HepG2 (cell line): ENCODE measurements at places on chromosomes 5 and 9. TPM values are rescaled to one million over a fixed set of nuclear protein-coding genes. Genes with fewer than 3 reads are reported as not detected.

LCN15 gene
- polyA plus RNA-seq, result 32.9 and 53.7 TPM in 2 replicates

DNA sequence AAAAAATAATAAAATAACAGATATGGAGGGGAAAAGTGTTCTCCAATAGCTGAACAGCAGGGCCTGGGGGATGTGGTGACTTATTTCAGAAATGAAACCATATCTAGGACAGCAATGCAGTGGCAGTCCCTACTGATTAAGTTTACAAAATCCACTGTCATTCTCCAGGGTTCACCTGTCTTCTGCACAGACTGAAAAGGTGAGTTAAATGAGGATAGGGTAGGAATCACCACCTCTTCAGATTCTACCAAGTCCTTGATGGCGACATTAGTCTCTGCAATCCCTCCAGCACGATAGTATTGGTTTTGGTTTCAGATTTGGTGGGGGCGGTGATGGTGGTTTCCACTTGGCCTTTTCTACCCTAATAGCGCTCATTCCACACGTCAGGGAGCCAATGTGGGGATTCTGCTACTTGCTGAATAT lies 32.3 kb upstream of the NPM1 start:
- H3K27ac ChIP-seq, result no peak overlapping the region
- no peaks in the 10 kb centered on the region for H3K4me1 ChIP-seq
- no peaks in the 10 kb centered on the region; the same call in 2 of the 3 replicates for H3K27me3 ChIP-seq
- H3K4me3 ChIP-seq, result no peak overlapping the region
- DNase-seq, result no peak

DNA sequence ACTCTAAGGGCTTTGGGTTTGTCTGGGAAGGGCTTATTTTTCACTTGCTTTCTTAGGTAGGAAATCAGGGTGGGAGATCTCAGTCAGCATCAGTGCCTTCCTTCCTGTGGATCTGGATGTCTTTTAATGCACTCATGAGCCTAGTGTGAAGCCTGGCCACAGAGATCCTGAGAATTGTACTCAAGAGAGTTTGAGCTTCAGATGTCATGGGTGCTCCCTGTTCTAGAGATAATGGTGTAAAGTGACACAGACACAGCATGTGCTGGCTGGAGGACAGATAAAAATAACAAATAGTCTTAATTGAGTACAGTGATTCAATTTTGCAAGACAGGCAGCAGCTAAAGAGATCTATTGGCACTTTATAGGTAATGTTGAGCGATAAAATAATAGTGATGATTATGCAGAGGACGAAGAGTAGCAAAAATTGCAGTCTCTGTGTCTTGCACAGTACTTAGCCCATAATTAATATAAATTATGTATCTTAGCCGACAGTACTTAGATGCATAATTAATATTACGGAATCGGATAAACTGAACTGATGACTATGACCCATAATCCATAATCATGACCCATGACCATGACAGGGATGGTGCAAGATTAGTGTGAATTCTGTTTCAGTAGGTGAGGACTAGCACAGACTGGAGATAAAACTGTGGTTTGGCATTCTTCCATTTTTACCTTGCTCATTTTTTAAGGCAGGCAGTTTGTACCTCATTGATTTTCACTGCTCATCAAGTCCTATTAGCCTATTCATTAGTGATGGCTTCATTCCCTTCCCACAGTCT lies 408.7 kb upstream of the PIK3R1 start:
- H3K36me3 ChIP-seq, result no peaks in the 10 kb centered on the region
- H3K27ac ChIP-seq, result no peak overlapping the region
- DNase-seq, result no peak
- H3K4me3 ChIP-seq, result no peak overlapping the region

DNA sequence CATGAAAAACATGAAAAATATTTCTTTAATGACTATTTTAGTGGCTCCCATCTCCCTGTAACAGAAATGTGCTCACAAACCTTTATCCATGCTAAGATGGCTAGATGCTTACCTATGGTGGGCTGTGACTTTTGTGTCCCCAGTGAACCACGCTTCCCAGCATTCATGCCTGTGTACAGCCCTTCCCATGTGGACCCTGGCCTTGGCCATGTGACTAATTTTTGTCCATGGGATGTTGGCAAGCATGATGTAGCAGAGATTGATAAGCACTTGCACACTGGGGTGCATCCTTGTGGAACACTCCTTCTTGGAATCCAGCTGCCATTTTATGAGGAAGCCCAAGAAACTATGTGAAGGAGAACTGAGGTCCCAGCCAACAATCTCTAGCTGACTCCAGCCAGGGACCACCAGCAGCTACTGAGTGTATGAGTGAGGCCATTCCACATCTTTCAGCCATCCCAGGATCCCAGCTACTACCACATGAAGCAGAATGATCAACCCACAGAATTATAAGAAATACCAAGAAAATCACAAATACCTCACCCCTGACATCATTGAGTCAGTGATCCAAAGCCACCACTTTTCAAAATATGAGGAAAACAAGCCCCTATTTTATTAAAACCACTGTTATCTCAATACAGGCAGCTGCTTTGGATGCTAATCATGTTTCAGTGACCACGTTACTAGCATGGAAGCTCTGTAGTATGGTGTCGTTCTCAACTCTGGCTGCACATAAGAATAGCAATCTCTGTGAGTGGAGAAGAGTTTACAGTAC lies 16.1 kb upstream of the RAI14 start:
- no peak overlapping the region for H3K4me3 ChIP-seq
- H3K27me3 ChIP-seq, result no peaks in the 10 kb centered on the region
- no peaks in the 10 kb centered on the region for H3K4me1 ChIP-seq
- no peaks in the 10 kb centered on the region for H3K36me3 ChIP-seq
- DNase-seq, result no peak

DNA sequence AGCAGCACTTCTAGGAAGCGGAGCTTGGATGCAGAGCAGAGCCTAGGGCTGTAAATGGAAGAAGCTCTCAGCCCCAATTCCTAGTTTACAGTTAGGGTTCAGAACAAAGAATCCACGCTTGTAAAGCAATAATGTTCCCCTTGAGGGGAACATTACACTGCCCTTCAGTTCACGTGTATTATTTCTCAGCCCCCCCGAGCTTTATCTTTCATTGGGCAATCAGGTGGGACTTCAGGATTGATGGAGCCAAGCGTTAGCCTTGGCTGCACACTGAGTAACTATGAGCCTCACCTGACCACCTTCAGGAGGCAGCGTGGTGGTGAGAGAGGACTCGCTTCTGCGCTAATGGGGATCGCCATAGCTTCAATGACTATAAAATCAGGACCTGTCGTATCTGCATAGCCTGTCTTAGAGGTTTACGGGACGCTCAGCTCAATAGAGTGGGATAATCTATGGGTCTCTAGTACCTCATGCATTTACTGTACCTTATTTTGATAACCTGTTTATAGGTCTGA lies 157.0 kb upstream of the RASEF start:
- no peak for DNase-seq
- no peaks in the 10 kb centered on the region for H3K36me3 ChIP-seq
- peak overlapping the region; percentile 49 for H3K27ac ChIP-seq
- H3K4me3 ChIP-seq, result peak overlapping the region; percentile 88; the same call in 1 of the 2 replicates
- no peaks in the 10 kb centered on the region for H3K27me3 ChIP-seq
